ENCODE measurements at places on chromosomes 4 and X.

DNA sequence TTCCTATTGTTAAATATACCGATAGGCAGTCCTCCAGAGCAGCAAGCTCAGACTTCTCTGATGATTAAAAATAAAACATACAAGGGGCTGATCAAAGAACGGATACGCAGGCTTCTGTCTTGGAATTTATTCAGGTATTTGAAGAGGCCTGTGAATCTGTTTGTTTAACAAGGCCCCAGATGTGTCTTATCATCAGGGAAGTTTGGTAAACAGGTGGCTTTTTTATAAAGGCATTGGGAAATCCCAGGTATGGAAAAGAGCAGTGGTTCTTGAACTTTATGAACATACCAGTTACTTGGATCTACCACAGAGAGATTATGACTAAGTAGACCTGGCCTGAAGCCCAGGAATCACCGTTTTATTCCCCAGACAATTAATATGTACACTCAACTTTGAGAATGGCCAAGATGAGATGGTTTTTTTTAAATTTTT lies 47.9 kb downstream of the SOWAHB start:
- DNase-seq, result no peak

- peak; percentile 52 for DNase-seq
Observed at GRCh38 chr4:103429283-103429682, 231.1 kb upstream of the CENPE start.

GRCh38 chrX:52585892-52586291 lies 68.8 kb downstream of the SSX7 start:
- no peak for DNase-seq

DNA sequence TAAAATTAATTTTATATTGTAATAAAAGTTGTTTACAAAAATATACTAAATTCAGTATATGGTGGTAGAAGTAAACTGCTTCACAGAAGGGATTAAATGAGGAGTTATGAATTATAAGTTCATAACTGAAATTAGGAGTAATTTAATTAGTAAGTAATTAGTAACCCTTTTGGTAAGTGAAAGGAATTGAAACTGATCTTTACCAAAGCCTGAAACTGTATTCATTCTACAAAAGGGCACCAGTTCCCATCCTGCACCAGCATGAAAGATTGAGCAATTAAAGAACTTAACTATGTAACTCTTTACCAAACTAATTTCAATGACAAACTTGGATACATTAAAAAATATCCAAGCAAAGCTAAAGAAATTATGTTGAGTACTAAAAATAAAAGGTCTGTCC lies 8.2 kb downstream of the MED14 start:
- no peak for DNase-seq

- peak; percentile 82 for DNase-seq
Observed at GRCh38 chrX:149881081-149881711, at the start of gene MAGEA8. MAGEA8 (plus strand) TSS chrX:149881183; CDS start chrX:149884273, 3,090 bp downstream.

GRCh38 chr4:130110189-130110588 lies 1014.2 kb downstream of the C4orf33 start:
- DNase-seq, result no peak

DNA sequence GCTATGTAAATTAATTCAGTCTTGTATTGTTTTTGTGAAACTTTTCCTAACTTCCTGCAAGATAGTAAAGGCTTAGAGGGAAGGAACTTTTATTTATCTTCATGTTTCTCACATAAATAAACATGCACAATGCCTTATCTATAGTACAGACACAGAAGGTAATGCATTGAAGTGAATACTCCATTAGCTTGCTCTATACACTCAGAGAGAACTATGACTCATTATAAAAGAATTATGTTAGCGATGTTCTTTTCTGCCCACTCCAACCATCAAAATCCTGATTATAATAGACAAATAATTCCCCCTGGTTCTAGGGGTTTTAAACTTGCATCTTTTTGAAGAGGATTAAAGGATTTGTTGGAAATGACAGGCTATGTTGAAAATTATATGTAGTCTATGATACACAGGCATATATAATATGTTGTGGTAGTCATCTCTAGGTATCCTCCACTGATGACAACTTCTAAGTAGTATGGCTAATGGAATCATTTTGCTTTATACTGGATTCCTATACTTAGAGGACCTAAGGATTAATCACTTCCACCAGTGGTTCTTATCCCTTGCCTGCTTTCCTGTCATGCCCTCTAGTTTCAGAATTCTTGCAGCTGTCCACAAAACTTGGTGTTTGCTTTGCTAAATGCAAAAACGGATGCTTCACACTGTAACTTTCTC lies 115.7 kb downstream of the NDST4 start:
- DNase-seq, result no peak

DNA sequence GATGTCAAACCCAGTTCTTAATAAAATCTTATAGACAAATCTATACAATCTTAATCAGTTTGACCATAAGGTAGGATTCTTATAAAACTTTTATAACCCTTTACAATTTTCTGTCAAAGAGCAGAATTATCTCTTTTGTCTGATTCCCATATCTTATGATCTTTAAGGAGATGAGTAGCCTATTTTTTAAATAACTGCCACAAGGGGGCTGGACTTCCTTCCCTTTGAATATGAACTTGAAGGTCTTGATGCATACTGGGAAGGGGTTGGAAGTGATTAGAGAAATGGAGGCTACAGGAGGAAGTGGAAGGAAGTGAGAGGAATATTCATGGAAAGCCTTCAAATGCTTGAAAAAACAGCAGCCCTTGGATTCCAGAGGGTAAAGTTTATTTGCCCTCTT lies 111.1 kb downstream of the APOOL start:
- DNase-seq, result no peak

DNA sequence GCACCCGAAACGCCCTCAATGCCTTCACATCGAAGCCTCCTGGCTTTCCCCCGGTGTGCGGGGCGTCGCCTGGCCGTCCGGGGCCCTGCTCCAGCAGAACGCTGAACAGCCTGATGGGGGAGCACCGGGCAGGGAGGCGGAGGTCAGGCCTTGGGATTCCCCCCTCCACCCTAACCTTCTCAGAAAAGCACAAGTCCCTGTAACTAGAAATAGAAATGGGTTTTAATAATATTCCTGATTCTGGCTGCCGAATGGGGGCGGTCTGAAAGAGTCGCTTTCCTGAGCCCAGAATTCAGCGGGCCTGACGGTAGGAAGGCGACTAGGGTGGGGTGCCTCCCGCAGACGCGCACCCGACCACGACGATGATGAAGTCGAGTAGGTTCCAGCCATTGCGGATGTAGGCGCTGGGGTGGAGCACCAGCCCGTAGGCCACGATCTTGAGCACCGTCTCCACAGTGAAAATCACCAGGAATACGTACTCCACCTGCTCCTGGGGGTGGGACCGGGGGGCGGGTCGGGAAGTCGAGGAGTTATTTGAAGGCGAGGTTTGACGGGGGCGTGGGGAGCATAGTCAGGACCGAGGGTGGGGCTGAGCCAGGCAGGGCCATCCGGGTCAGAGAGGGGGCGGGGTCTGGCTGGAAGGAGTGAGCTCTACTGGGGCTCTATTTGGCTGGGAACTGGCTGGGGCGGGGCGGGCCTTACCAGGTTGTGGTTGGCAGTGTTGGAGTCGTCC lies 2.5 kb downstream of the CACNA1F start:
- peak; percentile 94 for DNase-seq

DNA sequence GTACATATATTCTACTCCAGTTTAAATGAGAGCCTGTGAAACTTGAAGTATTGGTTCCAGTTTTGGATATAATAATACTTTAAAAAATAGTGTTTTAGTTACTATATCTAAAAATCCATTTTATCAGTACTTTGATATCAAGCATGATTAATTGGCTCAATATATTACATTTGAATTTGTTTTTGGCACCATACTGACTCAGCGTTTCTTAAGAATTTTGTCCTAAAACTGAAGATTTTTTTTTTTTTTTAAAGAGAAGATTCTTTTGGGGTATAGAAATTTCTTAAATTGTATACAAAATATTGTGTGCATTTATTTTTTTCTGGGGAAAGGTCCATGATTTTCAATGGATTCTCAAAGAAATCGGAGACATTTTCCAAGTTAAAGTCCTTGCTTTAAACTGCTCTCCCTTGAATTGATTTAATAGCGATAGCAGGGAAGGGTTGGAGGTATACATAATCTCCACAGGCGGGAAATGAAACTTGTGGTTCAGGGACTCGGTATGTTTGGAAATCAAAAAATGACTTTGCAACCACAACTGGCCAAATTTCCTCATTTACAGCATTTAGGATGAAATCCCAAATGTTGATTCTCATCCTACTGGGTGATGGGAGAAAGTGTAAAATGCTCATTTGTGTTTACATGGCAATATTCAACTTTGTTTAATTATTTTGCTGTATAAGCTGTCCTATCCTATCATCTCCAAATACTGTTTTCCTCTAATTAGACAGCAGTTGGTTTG lies 62.3 kb downstream of the TMA16 start:
- no peak for DNase-seq

Data from H7 (cell line).